ENCODE measurements at places on chromosomes 5 and 9. TPM values are rescaled to one million over a fixed set of nuclear protein-coding genes. Genes with fewer than 3 reads are reported as not detected.

Gene PIP5K1B
- total RNA-seq: 0.47 TPM

Gene DMGDH
- total RNA-seq: 1.2 TPM

Gene PTGDS
- total RNA-seq: 9.6 TPM

Gene MRPL22
- 26.1 TPM for total RNA-seq

Gene FAM221B
- total RNA-seq: not detected

Gene PROB1
- total RNA-seq: 1.5 TPM

Gene SPATA9
- total RNA-seq: not detected

Gene ENTREP1
- total RNA-seq: 0.13 TPM

Data from T-cell (primary cell).